ENCODE measurements at places on chromosomes 2 and 18. TPM values are rescaled to one million over a fixed set of nuclear protein-coding genes. Genes with fewer than 3 reads are reported as not detected.

Gene SERPINB10
- not detected for total RNA-seq

GRCh38 chr2:23158306-23158705 is 226.7 kb upstream of the KLHL29 start:
- ATAC-seq = no peak

DNA sequence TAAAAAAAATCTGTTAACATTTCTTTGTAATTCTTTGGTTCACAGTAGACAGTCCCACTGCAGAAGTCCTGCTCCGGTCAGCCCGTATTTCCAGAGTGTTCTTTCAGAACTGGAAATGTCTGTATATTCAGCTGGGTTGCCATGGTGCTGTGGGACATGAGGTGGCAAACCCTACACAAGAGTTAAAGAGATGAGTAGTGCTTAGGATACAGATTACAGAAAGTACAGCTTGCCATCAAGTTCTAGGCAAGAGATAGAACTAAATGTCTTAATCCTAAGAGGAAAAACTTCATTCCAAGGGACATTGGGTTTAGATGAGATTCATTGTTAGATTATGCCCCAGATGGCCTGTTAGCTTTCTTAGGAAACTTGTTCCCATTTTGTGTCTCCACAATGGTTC is 60.1 kb downstream of the FMNL2 start:
- no peak for ATAC-seq

DNA sequence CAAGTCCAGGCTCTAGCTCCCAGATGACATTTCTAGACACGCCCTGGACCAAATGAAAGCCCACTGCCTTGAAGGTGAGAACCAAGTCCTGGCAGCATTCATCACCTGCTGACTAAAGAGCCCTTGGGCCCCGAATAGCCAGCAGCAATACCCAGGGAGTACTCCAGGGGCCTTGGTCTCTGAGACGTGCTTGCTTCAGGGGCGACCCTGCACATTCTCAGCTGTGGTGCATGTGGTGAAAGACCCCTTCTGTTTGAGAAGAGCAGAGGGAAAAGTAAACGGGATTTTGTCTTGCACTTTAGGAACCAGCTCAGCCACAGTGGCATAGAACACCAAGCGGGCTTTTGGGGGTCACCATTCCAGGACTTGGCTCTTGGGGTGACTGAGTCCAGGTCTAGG is 260.5 kb upstream of the MYT1L start:
- ATAC-seq = no peak
